ENCODE measurements at places on chromosomes 2 and 18.

GRCh38 chr2:47784352-47784851 is 1.5 kb downstream of the MSH6 start:
- no peak for DNase-seq

DNA sequence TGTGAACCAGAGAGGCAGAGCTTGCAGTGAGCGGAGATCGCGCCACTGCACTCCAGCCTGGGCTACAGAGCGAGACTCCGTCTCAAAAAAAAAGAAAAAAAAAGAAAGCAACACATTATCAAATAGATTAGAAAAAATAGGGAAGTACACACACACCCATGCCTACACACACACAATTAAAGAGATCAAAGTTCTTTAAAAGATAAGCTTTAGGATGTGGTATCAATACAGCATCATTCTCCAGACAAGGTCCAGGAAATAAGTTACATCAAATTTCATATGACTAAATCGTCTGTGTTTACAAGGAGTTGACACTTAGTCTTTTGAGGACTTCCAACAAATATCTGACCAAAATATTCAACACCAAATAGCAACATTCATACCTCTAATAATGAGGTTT is 25.7 kb downstream of the PGAP1 start:
- DNase-seq, result no peak

- DNase-seq, result no peak
Observed at GRCh38 chr2:44779793-44780192, 161.7 kb upstream of the SIX3 start.

- DNase-seq, result no peak
Observed at GRCh38 chr2:109014476-109014875, 25.5 kb upstream of the EDAR start.

DNA sequence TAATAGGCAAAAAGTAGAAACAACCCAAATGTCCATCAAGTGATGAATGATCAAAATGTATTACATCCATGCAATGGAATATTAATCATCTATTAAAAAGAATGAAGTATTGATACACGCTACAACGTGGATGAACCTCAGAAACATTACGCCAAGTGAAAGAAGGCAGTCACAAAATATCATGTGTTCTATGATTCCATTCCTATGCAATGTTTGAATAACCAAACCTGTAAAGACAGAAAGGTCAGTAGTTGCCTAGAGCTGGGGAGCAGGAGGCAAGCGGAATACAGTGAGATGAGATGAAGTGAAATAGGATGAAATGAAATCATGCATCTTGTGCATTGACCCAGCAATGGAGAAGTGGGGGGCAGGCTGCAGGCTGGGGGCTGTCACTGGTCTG is 17.9 kb upstream of the COL6A3 start:
- no peak for DNase-seq

GRCh38 chr2:188478724-188479123 is 187.1 kb downstream of the GULP1 start:
- DNase-seq, result no peak

DNA sequence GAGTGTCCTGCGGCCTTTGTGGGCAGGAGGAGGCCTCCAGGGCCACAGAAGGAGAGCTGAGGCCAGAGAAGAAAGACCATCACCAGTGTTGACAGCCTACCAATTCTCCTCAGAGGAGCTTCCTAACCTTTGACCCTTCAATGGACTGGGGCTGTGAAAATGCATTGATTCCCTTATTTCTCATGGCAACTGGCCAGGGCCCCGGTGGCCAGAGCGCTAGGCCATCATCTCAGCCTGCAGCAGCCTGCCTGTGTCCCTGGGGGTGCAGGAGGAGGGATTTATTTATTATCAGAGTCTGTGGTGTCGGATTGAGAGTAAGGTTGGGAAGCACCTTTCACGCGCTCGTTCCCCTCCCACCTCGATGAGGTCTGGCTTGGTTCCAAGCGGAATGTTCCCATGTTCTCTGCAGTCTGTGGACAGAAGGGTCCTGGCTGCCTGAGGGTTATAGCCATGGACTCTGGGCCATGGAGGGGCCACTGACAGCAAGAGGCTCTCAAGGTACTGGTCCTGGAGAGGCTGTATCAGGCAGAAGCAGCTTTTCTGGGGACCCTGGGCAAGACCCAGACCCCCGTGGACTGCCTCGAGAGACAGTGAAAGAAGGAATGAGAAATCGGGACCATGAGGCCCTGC is 53.8 kb downstream of the CYP27C1 start:
- no peak for DNase-seq

- no peak for DNase-seq
Observed at GRCh38 chr18:3651266-3651665, 201.3 kb downstream of the TGIF1 start.

DNA sequence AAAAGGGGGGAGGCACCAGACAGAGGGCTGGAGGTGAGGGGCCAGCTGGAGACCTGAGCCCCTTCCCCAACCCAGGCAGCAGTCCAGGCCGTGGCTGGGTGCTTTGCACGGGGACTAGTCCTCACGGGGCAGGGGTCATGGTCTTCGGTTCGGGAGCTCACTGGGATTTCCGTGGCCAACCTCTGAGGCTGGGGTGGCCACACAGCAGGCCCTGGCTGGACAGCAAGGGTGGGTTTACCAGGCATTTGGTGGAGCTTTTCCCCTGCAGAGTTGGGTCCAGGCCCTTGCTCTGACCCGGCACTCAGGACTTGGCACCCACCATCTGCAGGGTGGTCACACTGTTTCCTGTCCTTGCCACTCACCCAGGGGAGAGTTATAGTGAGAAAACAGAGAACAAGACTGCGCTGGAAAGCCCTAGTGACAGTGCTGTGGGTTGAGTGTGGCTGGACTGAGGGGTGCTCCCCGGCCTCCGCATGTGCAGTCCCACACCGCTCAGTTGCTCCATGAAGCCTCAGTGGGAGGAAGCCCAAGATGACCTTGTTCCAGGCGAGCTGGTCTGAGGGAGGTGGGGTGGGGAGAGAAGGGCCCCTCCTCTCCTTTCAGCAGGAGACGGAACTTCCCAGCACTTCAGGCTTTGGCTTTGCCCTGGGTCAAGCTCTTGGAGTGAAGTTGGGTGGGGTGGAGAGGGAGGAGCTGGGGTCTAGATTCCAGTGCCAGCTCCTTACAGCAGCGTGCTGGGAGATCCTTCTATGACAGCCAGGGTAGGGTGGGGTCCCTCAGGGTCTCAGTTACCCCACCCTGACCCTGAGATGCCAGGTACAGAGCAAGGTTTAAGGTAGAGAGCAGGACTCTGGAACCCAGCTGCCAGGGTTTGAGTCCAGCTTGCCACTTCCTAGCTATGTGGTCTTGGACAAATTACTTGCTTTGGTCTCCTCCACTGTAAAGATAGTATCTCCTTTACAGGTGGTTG is 219.8 kb downstream of the DYSF start:
- DNase-seq, result no peak

- DNase-seq, result peak; percentile 14
Observed at GRCh38 chr18:44852818-44853217, 172.1 kb downstream of the SETBP1 start.

DNA sequence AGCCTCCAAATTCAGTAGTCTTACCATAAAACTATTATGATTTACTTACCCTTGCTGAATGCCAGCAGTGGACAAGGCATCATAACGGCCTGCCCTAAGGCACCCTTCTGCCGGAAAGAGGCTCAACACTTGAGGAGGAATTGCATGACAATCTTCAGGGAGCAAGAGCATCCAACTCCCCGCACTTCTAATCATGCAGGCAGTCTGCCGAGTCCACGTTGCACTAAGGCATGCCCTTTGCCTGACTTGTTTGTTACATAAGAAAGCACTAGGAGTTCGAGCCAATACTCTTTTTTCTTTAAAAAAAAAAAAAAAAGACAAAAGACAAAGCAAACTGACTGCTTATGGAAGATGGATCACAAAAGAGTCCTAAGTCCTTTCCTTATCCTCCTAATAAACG is 17.9 kb upstream of the SPTBN1 start:
- DNase-seq, result no peak

- peak; percentile 40 for DNase-seq
Observed at GRCh38 chr2:207046724-207047123, 107.4 kb downstream of the CPO start.

GRCh38 chr18:58322464-58322863 is 278.4 kb downstream of the NEDD4L start:
- no peak for DNase-seq
